ENCODE measurements at places on chromosomes 4 and X.

- DNase-seq, result no peak
Observed at GRCh38 chr4:188428935-188429334, 289.7 kb downstream of the TRIML1 start.

- peak; percentile 33 for DNase-seq
Observed at GRCh38 chr4:107825072-107825824, 516 bp downstream of the SGMS2 start.

- peak; percentile 43 for DNase-seq
Observed at GRCh38 chrX:138986866-138987265, 275.3 kb upstream of the FGF13 start.

GRCh38 chr4:139552517-139553307 lies 3.3 kb downstream of the SETD7 start:
- peak; percentile 30 for DNase-seq

- peak; percentile 5 for DNase-seq
Observed at GRCh38 chr4:77636902-77637301, 31.3 kb downstream of the CXCL13 start.

GRCh38 chr4:73815145-73815544 lies 21.3 kb upstream of the CXCL6 start:
- DNase-seq, result peak; percentile 37

GRCh38 chr4:86717651-86718050 lies 123.5 kb downstream of the PTPN13 start:
- DNase-seq, result no peak

DNA sequence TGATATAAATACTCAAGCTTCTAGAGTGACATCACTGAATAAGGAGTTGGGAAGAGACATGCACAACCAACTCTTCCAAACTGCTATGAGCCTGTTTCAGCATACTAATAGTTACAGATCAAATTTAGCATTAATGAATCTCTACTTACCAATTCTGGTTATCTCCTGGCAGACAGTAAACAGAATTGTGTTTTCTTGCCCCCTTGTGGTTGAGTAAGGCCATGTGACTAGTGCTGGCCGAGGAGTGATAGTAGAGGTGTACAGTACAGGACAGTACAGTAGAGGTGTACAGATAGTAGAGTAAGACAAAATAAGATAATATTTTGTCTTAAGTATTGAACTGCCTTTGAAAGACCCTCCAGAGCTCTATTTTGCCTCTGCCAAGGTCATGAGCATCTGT lies 681.4 kb downstream of the GABRG1 start:
- no peak for DNase-seq

DNA sequence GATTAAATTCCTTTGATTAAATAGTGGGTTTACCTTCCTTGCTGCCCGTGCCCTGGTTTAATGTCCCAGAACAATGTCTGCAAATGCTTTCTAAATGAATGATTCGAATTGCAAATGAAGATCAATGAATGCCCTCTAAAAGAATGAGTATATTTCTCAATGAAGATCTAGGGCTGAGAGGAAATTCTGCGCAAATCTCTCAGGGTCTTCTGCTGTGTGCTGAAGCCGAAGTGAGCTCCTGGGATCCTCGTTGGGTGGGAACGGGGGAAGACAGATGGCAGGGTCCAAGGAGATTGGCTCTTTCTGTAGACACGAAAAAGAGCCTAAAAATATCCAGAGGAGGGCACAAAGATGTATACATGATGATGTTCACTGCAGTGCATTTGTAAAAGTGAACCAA lies 224.8 kb downstream of the STIM2 start:
- no peak for DNase-seq

DNA sequence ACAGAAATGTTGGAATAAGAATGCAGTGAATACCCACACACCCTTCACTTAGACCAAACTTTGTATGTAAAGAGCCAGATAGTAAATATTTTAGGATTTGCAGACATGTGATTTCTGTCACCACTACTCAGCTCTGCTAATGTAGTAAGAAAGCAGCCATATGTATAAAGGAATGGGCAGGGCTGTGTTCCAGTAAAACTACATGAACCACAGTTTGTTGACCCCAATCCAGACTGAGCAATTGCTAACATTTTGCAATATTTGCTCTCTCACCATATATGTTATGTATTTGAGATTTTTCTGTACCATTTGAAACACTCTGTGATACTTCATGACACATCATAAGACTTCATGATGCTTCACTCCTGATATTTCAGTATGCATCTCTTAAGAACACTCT lies 32.0 kb upstream of the TBC1D1 start:
- no peak for DNase-seq

DNA sequence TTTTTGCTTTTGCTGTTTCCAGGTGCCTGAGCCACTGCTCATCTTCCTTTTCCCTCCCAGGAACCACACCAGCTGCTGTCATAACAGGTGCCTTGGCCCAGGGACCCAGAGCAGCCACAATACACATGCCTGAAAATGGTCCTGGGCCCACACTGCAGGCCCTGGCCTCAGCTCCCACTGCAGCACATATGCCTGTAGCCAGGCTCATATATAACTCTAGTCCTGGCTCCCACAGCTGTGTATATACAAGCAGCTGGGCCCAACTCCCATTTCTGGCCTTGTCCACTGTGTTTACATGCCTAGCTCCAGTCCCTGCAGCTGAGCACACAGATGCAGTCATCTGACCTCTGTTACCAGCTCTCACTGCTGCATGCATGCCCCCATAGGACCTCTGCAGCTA lies 930.5 kb downstream of the ADGRL3 start:
- DNase-seq, result no peak

DNA sequence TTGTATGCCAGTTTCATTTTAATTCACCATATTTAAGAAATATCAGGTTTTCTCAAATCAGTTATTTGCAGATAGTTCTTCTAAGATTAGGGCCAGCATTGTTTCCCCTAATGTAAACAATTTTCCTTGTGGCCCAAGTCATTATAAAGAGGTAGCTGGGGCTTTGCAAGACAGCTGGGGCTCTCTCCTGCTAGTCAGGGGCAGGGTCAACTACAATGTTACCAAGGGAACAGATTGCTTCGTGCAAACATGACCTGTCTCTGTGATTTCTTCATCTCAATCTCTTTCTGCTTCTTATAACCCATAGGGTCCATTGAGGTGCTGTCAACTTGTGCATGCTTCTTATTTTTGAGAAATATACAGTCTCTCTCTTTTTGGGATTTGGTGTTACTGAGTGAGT lies 12.1 kb downstream of the ARMCX6 start:
- DNase-seq, result no peak

- no peak for DNase-seq
Observed at GRCh38 chr4:35105486-35105885, 1138.8 kb downstream of the ARAP2 start.

Data from HCEC 1CT (cell line).